Brain (organoid and tissue), 16 donors: ENCODE measurements at places on chromosomes 7 and 10.

DNA sequence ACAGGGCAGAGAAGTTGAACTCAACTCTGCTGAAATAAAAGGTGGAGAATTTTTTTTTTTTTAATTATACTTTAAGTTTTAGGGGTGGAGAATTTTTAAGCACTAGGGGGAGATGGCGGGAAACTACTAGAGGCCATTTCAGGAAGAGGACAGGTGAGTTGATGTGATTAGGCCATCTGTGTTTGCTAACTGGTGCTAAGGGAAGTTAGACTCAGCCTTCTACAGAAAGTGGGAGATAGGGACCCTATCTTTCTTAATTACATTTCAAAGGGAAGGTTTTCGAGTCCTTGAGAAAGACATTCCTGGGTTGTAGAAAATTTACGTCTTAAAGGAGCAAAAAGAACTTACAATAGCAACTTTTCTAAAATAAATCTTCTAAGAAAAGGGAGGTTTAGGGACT, 124.8 kb downstream of the LHFPL3 start:
- DNase-seq = no peak

- DNase-seq = no peak
These were observed 11.1 kb downstream of the GPR22 start for GRCh38 chr7:107480932-107481331.

DNA sequence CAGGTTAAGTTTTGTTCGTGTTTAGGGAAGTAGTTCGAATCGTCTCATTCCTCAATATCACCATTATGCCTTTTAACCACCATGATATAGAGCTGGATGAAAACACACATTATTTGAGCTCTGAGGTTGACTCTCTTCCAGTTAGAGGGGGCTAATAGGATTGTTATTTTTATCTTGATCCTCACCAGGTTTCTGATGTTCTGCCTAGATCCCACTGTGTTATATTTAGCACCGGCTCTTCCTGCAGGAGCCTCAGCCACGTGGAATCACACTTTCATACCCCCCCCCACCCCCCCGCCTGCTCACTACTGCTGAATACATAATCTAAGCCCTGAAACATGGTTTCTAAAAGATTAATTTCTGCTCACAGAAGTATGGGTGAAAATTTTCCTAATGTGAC, 88.3 kb downstream of the NRCAM start:
- DNase-seq = no peak

GRCh38 chr10:11326913-11327616, 284.4 kb downstream of the USP6NL start:
- DNase-seq = peak; percentile 75

- DNase-seq = peak; percentile 63
These were observed 2.1 kb downstream of the RET start for GRCh38 chr10:43078986-43079273.

GRCh38 chr7:124413029-124413428, 352.6 kb downstream of the GPR37 start:
- DNase-seq = no peak

GRCh38 chr10:13231190-13231589, 3.0 kb downstream of the UCMA start:
- DNase-seq = no peak

GRCh38 chr7:154299736-154300135, 247.5 kb downstream of the DPP6 start:
- peak; percentile 37 for DNase-seq

GRCh38 chr7:44196450-44196872, 4.3 kb upstream of the YKT6 start:
- peak; percentile 54 for DNase-seq
